ENCODE measurements at places on chromosomes 16 and 17.

GRCh38 chr17:69187294-69187693 is 41.3 kb downstream of the ABCA10 start:
- no peak for DNase-seq

- no peak for DNase-seq
Observed at GRCh38 chr17:40672654-40673053, 7.7 kb upstream of the KRT222 start.

GRCh38 chr17:75896415-75897159 is at the start of gene TRIM65:
Gene TRIM65, minus strand, starts transcription at chr17:75896951. Its CDS starts 14 bp downstream, at chr17:75896937.
- peak; percentile 95 for DNase-seq

DNA sequence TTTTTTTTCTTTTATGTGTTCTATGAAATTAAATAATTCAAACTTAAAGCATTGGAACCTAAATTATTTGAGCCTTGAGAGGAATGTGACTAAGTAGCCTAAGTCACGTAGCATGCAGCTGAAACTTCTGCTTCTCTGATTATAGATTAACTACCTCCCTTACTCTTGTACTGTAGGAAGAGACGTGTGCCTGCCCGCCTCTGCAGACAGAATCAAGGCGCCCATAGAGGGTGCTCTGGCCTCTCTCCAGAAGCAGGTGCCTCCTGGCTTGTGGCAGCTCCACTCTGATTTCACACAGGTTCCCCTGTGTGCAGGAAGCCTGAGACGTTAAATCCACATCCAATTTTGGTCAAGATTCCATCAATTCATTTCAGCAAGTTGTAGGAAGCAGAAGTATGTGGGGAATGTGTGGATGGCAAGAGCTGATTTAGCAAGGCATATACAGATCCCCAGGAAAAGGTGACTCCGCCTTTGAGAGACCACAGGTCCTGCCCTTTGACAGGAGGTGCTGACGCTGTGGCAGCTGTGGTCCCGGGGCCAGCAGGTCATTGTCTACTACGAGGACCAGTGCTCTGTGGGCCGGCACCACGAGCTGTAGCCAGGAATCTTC is 1418.8 kb downstream of the CDH11 start:
- DNase-seq, result no peak

DNA sequence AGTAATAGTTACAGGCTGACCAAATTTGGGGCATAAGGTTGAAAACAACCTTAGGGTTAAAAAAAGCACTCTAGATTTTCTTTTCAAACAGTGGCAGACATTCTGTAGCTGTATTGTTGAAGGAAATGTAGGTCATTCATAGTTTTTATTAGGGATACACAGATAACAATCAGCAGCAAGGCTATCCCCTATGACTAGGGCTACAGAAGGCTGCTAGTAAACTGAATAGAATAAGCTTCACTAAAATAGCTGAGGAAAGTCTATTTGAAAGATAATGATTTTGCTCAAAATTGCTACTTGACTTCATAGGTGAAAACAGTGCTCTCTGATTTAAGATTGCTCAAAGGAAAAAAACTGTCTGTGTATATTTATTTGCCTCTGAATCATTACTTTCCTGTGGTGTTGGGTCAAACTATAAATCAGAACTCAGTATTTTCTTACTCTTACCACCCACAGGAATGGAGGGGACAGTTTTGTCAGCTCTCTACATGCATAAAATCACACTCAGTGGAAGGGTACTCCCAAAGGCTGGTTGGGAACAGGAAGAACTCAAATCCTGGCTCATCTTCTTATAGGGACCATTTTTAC is 24.8 kb downstream of the RPGRIP1L start:
- DNase-seq, result no peak

DNA sequence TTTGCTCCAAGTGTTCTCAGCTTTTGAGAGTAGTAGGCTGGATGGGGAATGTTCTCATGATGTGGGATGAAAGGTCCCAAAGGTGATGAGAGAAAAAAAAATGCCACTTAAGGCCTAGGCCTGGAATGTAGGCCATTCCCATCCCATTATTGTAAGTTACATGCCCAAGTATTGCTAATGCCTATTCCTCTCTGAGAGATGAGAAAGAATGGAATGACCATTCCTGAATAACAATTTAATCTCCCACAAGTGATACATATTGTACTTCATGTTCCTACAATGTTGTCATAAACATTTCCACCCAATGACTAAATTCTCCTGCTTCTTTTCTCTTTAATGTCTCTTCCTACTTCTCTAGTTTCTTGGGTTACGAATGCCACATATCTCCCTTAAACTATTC is 102.8 kb upstream of the KCNJ16 start:
- no peak for DNase-seq

DNA sequence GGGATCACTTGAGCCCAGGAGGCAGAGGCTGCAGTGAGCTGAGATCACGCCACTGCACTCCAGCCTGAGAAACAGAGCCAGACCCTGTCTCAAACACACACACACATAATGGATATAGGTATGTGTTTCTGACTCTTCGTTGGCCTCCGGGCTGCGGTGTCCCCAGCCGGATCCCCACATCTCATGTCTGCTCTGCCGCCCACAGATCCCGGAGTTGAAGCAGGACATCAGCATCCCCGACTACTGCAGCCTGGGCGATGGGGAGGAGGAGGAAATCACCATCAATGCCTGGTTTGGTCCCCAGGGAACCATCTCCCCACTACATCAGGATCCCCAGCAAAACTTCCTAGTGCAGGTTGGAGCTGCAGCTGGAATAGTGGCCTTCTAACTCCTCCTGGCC is 15.4 kb downstream of the KDM8 start:
- DNase-seq, result no peak

GRCh38 chr16:79437764-79438751 is 162.5 kb downstream of the MAF start:
- DNase-seq, result peak; percentile 89

- DNase-seq, result peak; percentile 95
Observed at GRCh38 chr16:85220125-85220839, 108.0 kb upstream of the CIBAR2 start.

- no peak for DNase-seq
Observed at GRCh38 chr16:65749506-65749905, 617.0 kb upstream of the CDH5 start.

GRCh38 chr16:29984764-29985147 is 10.7 kb downstream of the HIRIP3 start:
- DNase-seq, result no peak

DNA sequence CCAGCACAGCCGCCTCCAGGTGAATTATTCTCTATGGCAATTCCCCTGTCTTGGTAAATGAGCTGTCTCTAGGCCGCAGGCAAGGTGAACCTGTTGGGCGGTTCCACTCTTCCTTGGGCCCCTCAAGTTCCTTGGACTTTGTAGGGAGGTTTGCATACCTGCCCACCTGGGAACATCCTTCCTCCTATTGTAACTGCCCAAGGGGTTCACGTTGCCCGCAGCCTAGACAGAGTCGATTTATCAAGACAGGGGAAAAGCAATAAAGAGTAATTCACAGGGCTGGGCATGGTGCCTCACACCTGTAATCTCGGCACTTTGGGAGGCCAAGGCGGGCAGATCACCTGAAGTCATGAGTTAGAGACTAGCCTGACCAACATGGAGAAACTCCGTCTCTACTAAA is 122.5 kb downstream of the KCNJ18 start:
- peak; percentile 25 for DNase-seq

Data from right cardiac atrium (tissue), 5 donors.